ENCODE measurements at places on chromosomes 5 and 9. TPM values are rescaled to one million over a fixed set of nuclear protein-coding genes. Genes with fewer than 3 reads are reported as not detected.

COL15A1 gene
- 15.2 TPM for total RNA-seq

ADAMTS12 gene
- total RNA-seq = 2.2 TPM

SLC4A9 gene
- total RNA-seq = 0.29 TPM

ITGA2 gene
- 2.0 TPM for total RNA-seq

TCF7 gene
- total RNA-seq = 7.4 TPM

DELE1 gene
- total RNA-seq = 81.5 TPM

KCNN2 gene
- not detected for total RNA-seq

SLC24A2 gene
- total RNA-seq = not detected

C5orf34 gene
- 1.7 TPM for total RNA-seq

TSSK1B gene
- total RNA-seq = not detected

CCL21 gene
- 196 TPM for total RNA-seq

IRX2 gene
- total RNA-seq = 7.6 TPM

C9 gene
- total RNA-seq = not detected

CATSPER3 gene
- 0.56 TPM for total RNA-seq

TAF11L10 gene
- not detected for total RNA-seq

F12 gene
- 2.6 TPM for total RNA-seq

KCNMB1 gene
- total RNA-seq = 0.22 TPM

DNA sequence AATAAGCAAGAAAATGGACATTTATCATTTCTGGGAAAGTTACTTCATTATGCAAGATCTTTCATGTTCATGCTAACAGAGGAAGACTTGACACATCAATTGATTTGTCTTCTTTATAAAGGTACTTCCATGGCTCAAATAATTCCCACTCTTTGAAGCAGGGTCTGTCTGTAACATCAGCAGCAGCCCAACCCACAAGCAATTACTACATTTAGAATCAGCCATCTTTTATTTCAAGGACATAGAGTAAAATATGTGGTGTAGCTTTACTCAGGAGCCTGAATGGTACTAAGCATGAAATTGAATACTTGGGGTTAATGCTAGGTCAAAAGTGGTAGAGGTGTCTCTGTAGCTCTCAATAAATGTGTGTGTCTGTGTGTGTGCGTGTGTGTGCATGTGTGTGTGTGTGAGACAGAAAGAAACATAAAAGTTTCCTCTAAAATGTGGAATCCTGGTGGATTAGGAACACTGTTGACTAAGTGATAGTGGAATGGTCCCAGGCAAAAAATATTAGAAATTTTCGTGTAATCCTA is 581.1 kb downstream of the CAAP1 start:
- no peaks in the 10 kb centered on the region for H3K36me3 ChIP-seq
- no peaks in the 10 kb centered on the region for H3K27me3 ChIP-seq
- no peak overlapping the region for H3K27ac ChIP-seq
- DNase-seq = no peak

DNA sequence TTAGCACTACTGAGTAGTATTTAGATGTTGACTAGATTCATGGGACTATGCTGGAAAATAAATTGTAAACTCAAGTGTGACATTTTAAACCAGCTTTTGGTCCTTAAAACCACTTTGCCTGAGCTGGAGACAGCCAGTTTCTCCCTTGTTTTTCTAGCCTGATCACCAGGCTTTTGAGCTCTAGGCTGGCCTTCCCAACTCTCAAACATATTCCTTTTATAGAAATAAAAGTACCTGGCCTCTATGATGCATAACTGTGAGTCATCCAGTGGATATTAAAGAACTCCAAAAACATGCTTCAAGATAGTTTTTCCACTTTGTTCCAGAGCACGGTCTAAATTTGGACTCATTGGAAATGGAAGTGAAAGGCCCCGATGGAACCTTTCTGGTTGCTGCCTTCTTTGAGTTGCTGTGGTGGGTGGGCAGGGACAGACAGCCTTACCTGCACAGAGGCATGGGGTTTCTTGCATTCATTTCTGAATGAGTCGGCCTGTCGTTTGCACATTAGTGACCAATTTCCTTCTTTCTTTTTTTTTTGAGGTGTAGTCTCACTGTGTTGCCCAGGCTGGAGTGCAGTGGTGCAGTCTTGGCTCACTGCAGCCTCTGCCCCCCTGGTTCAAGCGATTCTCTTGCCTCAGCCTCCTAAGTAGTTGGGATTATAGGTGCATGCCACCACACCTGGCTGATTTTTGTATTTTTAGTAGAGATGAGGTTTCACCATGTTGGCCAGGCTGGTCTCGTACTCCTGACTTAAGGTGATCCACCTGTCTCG is 43.1 kb downstream of the TRIO start:
- H3K36me3 ChIP-seq = no peaks in the 10 kb centered on the region
- peaks cover 57% of the 10 kb centered on the region for H3K4me1 ChIP-seq
- H3K27ac ChIP-seq = peak overlapping the region; percentile 95
- H3K27me3 ChIP-seq = no peaks in the 10 kb centered on the region
- peak; percentile 65 for DNase-seq

GRCh38 chr5:16520841-16521240 is 55.2 kb upstream of the ZNF622 start:
- H3K27ac ChIP-seq = no peak overlapping the region
- no peaks in the 10 kb centered on the region for H3K27me3 ChIP-seq
- no peak overlapping the region for H3K4me3 ChIP-seq
- no peaks in the 10 kb centered on the region for H3K4me1 ChIP-seq
- no peaks in the 10 kb centered on the region for H3K36me3 ChIP-seq
- DNase-seq = no peak

DNA sequence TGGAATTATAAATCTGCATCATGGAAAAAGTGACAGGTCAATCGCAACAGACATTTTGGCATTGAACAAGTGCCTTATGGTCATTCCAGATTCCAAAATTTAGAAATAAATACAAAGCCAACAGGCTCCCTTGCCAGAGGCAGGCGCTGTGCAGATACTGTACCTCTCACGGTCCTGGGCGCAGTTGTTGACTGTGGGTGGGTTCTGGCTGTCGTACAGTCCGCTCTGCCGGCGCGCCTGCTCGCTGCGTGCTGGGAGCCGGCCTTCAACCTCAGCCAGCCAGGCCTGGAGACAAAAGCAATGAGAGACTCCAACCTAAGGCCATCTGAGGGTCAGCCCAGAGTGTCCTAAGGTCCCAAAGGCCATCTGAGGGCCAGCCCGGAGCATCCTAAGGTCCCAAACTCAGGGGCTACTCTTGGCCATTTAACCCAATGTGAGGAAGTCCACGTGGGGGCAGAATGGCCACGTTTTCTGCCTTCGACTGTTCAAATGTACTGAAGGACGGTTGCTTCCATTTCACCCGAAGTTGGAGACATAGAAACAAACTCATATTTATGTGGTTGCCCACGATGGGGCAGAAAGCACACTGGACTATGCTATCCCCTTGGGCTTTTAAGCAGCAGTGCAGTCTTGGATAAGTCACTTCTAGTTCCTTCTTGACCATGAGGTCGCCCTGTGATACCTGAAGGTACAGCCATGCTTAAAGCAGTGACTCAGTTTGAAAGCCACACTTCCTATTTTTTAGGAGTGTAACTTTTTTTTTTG is 65.2 kb downstream of the USP20 start:
- no peak overlapping the region for H3K27ac ChIP-seq
- DNase-seq = no peak
- H3K4me3 ChIP-seq = no peak overlapping the region

GRCh38 chr5:174425964-174426290 is 298.5 kb upstream of the MSX2 start:
- H3K4me1 ChIP-seq = no peaks in the 10 kb centered on the region
- H3K36me3 ChIP-seq = no peaks in the 10 kb centered on the region
- H3K27me3 ChIP-seq = no peaks in the 10 kb centered on the region
- H3K4me3 ChIP-seq = no peak overlapping the region
- H3K27ac ChIP-seq = no peak overlapping the region
- DNase-seq = no peak

- H3K4me3 ChIP-seq = no peak overlapping the region
- DNase-seq = peak; percentile 76
- peaks cover 12% of the 10 kb centered on the region for H3K4me1 ChIP-seq
- H3K27me3 ChIP-seq = no peaks in the 10 kb centered on the region
- no peaks in the 10 kb centered on the region for H3K36me3 ChIP-seq
Observed at GRCh38 chr9:109520475-109521132, 22.5 kb upstream of the PTPN3 start.

DNA sequence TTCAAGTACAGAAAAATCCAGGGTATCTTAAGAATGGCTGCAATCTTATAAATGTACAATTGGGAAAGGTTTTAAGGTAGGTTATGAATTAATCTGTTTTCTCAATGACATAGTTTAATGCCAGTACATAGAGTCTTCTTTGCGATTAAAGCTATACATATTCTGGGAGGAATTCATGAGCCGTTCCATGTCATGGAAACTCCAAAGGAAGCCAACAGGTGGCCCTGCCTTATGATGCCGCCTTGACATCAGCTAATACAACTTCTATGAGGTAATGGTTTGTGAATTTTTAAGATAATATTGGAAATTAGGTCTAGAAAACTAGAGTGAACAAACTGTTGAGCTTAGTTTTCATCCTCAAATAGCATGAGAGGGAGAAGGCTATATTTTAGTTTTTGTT is 713.4 kb downstream of the EFNA5 start:
- no peaks in the 10 kb centered on the region for H3K4me1 ChIP-seq
- no peaks in the 10 kb centered on the region for H3K27me3 ChIP-seq
- no peak overlapping the region for H3K4me3 ChIP-seq
- H3K36me3 ChIP-seq = no peaks in the 10 kb centered on the region

DNA sequence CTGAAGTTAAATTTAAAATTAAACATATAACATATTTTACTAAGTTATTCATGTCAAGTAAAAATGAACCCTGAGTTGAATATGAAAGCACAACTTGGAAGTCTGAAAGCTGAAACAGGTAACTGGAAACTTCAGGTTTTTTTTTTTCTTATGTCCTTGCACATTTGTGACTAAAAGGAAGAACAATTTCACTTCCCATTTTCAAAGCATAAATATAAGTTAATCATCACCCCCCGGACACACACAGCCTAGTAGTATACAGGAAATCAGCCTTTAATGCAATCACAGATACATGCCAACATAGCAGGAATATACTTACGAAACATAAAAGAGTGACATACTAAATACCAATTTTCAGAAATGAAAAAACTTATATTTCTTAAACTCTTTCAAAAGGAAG is 225.9 kb downstream of the RFX3 start:
- no peak for DNase-seq
- no peak overlapping the region for H3K27ac ChIP-seq
- no peaks in the 10 kb centered on the region for H3K4me1 ChIP-seq
- H3K4me3 ChIP-seq = no peak overlapping the region
- H3K36me3 ChIP-seq = no peaks in the 10 kb centered on the region

- no peak overlapping the region for H3K27ac ChIP-seq
- H3K36me3 ChIP-seq = no peaks in the 10 kb centered on the region
- no peaks in the 10 kb centered on the region for H3K27me3 ChIP-seq
- H3K4me3 ChIP-seq = no peak overlapping the region
Observed at GRCh38 chr9:81634915-81635516, 54.3 kb downstream of the TLE1 start.

DNA sequence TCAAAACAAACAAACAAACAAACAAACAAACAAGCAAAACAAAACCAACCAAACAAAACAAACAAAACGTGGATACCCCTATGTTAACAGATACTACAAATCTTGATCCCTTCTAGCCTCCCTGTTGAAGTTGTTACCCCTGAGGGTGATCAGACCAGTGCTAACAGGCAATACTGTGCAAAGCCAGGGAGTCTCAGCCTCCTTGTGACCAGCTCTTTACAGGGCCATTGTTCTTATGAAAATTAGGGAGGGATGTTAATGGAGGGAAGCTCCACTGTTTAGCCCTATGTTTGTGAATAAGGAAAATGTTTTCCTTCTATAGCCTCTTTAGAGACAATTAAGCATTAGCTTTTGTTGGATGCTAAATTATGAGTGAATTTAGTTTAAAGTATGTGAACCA is 1072.1 kb upstream of the WWC1 start:
- H3K27ac ChIP-seq = no peak overlapping the region
- DNase-seq = no peak
- H3K27me3 ChIP-seq = no peaks in the 10 kb centered on the region
- H3K36me3 ChIP-seq = no peaks in the 10 kb centered on the region
- H3K4me1 ChIP-seq = no peaks in the 10 kb centered on the region
- H3K4me3 ChIP-seq = no peak overlapping the region

GRCh38 chr5:96280946-96281393 is 152.1 kb downstream of the PCSK1 start:
- no peak for DNase-seq
- no peaks in the 10 kb centered on the region for H3K4me1 ChIP-seq
- no peak overlapping the region for H3K4me3 ChIP-seq
- no peaks in the 10 kb centered on the region for H3K27me3 ChIP-seq
- no peak overlapping the region for H3K27ac ChIP-seq

- no peak overlapping the region for H3K27ac ChIP-seq
- no peaks in the 10 kb centered on the region for H3K4me1 ChIP-seq
- H3K4me3 ChIP-seq = no peak overlapping the region
- no peaks in the 10 kb centered on the region for H3K27me3 ChIP-seq
- DNase-seq = no peak
Observed at GRCh38 chr9:87382900-87383299, 114.8 kb upstream of the DAPK1 start.

DNA sequence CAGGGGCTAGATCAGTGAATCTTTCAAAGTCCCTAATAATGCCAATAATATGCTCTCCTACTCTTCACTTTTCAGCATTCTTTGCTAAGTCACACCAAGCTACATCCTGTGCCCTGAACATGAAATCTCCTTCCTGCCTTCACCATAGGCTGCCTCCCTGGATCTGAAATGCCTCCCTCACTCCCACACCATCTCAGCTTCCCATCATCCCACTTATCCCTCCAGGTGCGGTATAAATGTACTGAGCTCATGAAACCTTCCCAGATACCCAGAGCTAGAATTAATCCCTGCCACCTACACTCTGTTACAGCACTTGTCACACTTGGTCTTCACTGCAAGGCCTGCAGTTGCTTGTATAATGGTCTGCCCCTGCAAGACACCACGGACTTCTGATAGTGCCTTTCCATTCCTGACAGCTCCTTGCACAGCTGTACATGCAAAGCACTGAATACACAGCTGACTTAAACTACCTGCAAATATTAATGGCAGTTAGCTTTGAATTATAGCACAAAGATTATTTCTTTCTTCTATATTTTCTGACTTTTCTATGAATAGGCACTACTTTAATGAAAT is 250.4 kb downstream of the EBF1 start:
- H3K4me1 ChIP-seq = peaks cover 9% of the 10 kb centered on the region
- no peak overlapping the region for H3K27ac ChIP-seq
- no peaks in the 10 kb centered on the region for H3K36me3 ChIP-seq
- no peak for DNase-seq
- no peak overlapping the region for H3K4me3 ChIP-seq
- H3K27me3 ChIP-seq = no peaks in the 10 kb centered on the region

- H3K27me3 ChIP-seq = no peaks in the 10 kb centered on the region
- H3K4me1 ChIP-seq = no peaks in the 10 kb centered on the region
- H3K27ac ChIP-seq = no peak overlapping the region
- no peaks in the 10 kb centered on the region for H3K36me3 ChIP-seq
Observed at GRCh38 chr5:108935611-108936010, 187.9 kb downstream of the FER start.
